ENCODE measurements at places on chromosomes 4 and X. TPM values are rescaled to one million over a fixed set of nuclear protein-coding genes. Genes with fewer than 3 reads are reported as not detected.

The GC gene
- 1.8 TPM for total RNA-seq

The CENPI gene
- total RNA-seq, result 15.3 TPM

The NELFA gene
- total RNA-seq, result 56.1 TPM

The ETDA gene
- total RNA-seq, result not detected

The STARD8 gene
- total RNA-seq, result 5.4 TPM

DNA sequence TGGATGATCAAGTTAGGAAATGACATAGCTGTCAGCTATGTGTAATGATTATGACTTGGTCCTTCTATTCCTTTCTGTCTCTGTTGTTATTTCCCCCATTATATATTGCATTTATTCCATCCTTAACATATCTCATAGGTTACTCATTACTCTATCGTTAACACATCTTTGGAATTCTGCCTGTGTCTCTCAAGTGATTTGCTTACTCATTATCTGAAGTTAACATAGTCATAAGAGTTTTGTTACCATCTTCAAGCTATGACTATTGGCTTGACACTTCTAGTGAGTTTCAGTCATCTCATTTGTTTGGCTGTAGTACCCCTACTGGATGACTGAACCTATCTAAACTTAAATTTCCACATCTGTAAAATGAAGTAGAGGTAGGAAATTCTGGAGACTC lies 286.1 kb upstream of the PPP1R2C start:
- DNase-seq, result no peak
- no peaks in the 10 kb centered on the region for H3K36me3 ChIP-seq
- H3K27me3 ChIP-seq, result no peaks in the 10 kb centered on the region
- H3K4me1 ChIP-seq, result no peaks in the 10 kb centered on the region
- no peak overlapping the region for H3K4me3 ChIP-seq

- no peak for DNase-seq
- no peaks in the 10 kb centered on the region for H3K4me1 ChIP-seq
- H3K36me3 ChIP-seq, result no peaks in the 10 kb centered on the region
- no peak overlapping the region for H3K4me3 ChIP-seq
- H3K27ac ChIP-seq, result no peak overlapping the region
- no peaks in the 10 kb centered on the region for H3K27me3 ChIP-seq
Observed at GRCh38 chrX:22660756-22661155, 339.0 kb upstream of the DDX53 start.

DNA sequence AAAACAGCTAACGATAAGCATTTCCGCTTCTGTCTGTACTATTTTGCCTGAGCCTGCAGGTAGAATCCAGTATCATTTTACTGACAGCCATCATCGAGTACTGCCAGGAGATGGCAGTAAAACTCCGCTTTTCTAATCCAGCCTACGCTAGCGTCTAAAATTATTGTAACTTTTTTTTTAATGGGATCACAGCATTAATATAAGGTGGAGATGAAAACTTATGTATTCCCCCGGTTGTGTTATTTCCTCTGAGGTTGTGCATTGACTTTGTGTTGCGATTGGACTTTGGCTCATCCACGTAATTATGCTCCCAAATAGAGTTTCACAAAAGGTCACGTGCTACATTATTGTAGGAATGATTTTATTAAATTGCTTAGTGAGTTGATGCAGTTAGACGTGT lies 248.1 kb downstream of the C4orf33 start:
- H3K36me3 ChIP-seq, result no peaks in the 10 kb centered on the region
- no peak overlapping the region for H3K4me3 ChIP-seq
- no peak overlapping the region for H3K27ac ChIP-seq
- DNase-seq, result peak; percentile 39

- no peak for DNase-seq
- peaks cover 20% of the 10 kb centered on the region for H3K36me3 ChIP-seq
- H3K4me1 ChIP-seq, result no peaks in the 10 kb centered on the region
Observed at GRCh38 chr4:139524062-139524631, 31.9 kb downstream of the SETD7 start.

DNA sequence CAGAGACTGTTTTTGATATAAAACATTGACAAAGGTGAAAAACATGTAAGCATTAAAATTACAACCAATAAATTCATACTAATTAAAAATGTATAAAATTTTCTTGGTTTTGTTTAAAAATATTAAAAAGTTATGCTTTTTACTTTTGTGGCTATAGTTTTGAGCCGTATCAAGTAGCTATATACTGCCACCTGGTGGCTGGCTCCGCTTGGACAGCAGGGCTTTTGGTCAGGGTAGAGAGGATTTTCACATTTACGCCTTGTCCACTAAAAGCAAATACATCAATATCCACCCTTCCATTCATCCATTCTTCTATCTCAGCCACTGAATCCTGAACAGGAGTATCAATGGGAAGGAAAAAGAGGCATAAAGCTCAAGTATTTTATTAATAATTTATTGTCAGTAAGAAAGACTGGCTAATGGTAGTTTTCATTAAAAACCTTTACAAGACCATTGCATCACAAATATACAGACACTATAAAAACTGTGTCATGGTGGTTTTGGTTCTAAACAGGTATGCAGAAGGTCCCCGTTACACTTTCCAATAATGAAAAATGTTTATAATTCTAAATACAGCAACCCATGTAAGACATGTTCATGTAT lies 32.1 kb upstream of the MTNR1A start:
- H3K27ac ChIP-seq, result no peak overlapping the region
- no peaks in the 10 kb centered on the region for H3K4me1 ChIP-seq
- DNase-seq, result peak; percentile 21
- H3K27me3 ChIP-seq, result no peaks in the 10 kb centered on the region
- H3K36me3 ChIP-seq, result peaks cover 93% of the 10 kb centered on the region

DNA sequence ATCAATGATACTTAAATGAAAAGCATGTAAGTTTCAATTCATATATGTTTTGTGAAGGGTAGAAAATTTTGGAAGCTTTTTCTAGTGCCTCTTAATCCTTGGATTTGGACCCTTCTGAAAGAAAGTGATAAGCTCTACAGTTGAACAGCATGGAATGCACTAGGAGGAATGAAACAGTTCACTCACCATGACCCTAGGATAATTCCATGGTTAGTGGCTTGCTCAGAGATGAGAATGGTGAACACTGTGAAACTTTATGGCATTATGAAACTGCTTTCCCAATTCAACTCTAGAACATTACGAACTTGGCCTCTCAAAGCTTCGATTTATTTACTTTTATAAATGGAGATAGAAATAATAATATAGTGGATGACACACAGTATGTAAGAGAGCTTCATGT lies 88.9 kb upstream of the FAT4 start:
- DNase-seq, result no peak
- no peaks in the 10 kb centered on the region for H3K36me3 ChIP-seq
- no peak overlapping the region for H3K4me3 ChIP-seq

DNA sequence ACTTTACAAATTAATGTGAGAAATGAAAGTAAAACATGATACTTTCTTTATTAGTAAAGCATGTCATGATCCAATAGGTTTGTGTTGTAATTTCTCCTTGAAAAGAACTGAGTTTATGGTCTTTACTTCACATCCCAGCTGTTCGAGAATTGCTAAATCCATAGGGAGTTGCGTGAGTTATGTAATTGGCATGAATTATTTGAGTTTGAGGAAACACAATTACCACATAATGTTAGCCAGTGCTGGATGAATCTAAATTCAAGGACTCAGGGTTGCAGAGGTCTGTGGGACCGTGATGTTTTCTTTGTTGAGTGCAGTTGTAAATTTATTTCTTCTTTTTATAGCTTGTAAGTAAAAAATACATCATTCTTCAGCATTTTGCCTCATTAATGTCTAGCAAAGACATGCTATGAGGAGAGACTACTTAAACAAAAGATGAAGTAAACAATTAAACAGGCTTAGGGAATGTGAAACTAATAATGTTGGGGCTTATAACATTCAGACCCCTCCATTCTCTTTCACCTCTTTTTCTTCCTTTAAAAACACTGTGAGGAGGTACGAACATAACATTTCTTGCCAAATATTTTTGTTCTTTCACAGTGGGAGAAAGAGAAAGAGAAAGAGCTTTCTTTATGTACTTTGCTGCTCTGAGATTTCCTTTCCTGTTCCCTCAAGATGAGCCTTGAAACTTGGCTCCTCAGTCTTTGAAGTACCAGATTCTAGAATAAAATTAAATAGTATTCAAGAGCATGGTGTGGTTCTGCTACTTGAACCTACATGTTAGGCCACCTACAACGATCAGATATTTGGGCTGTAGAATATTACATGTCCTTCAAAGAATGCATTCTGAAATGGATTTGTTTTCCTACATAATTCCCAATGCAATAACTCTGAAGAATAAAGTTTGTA lies 159.6 kb upstream of the ANK2 start:
- no peak overlapping the region for H3K4me3 ChIP-seq
- no peaks in the 10 kb centered on the region for H3K4me1 ChIP-seq
- no peak for DNase-seq
- no peak overlapping the region for H3K27ac ChIP-seq
- no peaks in the 10 kb centered on the region for H3K36me3 ChIP-seq

GRCh38 chr4:26020083-26020668 lies 106.2 kb downstream of the SMIM20 start:
- peaks cover 6% of the 10 kb centered on the region for H3K27me3 ChIP-seq
- DNase-seq, result no peak
- peaks cover 20% of the 10 kb centered on the region for H3K4me1 ChIP-seq
- H3K36me3 ChIP-seq, result no peaks in the 10 kb centered on the region
- no peak overlapping the region for H3K4me3 ChIP-seq

DNA sequence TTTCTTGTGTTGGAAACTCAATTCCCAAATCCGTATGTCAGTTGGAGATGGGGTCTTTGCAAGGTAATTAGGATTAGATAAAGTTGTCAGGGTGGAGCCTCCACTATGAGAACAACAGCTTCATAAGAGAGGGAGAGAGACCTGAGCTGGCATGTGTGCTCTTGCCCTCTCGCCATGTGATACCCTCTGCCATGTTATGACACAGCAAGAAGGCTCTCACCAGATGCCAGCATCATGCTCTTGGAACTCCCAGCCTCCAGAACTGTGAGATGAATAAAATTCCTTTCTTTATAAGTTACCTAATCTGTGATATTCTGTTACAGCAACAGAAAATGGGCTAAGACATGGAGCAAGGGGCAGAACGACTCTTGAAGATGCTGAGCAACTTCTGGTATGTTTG lies 201.9 kb upstream of the BOD1L1 start:
- H3K4me3 ChIP-seq, result no peak overlapping the region
- no peaks in the 10 kb centered on the region for H3K36me3 ChIP-seq
- no peak for DNase-seq
- H3K27me3 ChIP-seq, result no peaks in the 10 kb centered on the region
- H3K4me1 ChIP-seq, result no peaks in the 10 kb centered on the region
- no peak overlapping the region for H3K27ac ChIP-seq

DNA sequence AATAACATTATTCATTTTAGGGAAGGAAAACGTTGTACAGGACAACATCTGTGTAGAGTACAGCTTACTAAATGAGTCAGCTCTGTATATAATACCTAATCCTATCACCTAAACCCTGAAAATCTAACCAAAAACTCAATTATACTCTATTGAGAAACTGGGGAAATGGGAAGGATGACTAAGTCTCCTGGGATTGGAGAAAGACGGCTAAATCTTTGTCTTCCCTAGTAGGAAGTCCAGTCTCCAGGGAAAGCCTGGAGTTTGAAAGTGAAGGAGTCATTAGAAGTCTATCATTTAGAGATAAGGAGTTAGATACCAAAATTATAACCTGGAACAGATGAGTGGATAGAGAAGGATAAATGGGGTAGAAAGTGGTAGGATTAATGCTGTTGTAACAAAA lies 286.5 kb downstream of the STK32B start:
- DNase-seq, result no peak
- H3K4me3 ChIP-seq, result no peak overlapping the region
- no peak overlapping the region for H3K27ac ChIP-seq
- no peaks in the 10 kb centered on the region for H3K36me3 ChIP-seq

Data from HCT116 (cell line).